Vagina (tissue), 2 donors: ENCODE measurements at places on chromosomes 2 and 18. TPM values are rescaled to one million over a fixed set of nuclear protein-coding genes. Genes with fewer than 3 reads are reported as not detected.

DNA sequence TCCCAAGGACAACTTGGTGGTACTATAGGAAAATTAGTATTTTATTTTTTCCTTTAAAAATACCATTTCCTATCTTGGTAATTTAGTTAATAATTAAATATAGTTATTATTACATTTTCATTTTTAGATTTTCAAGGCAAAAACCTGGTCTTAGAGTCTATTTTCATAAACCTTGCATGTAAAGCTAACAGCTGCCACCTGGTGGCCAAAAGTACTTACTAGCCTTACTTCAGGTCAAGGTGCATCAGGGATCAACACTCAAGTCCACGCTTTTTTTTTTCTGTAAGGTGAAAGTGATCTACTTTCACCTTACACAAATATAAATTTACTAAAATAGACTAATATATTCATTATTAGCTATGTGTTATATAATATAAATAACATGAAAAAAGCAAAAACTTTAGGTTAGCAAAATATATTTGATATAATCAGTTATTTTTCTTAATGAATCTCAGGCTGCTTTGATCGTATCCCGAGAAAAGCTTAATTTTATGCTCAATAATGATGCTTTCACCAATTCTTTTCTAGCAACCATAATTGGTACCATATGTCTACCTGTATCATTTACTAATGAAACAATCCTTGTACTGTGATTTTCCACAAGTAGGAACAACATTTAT is 62.5 kb downstream of the RELCH start:
- H3K4me1 ChIP-seq, result no peaks in the 10 kb centered on the region
- no peak overlapping the region for H3K27ac ChIP-seq
- no peak for DNase-seq
- H3K27me3 ChIP-seq, result no peaks in the 10 kb centered on the region

- H3K27ac ChIP-seq, result no peak overlapping the region
- DNase-seq, result no peak
- no peak overlapping the region for H3K4me3 ChIP-seq
- no peaks in the 10 kb centered on the region for H3K4me1 ChIP-seq
Measured at GRCh38 chr2:88925770-88926462, 234.4 kb downstream of the RPIA start.

DNA sequence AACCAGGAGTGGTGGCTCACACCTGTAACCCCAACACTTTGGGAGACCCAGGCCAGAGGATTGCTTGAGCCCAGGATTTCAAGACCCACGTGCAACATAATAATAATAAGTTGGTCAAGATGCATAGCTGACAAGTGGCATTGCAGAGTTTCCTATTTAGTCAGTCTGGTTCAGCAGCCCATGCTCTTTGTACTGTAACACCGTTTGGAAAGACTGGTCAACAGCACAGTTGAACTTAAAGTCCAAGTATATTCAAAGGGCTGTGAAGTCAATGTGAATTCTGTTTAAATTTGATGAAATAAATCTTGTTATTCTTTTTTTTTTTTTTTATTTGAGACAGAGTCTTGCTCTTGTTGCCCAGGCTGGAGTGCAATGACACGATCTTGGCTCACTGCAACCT is 1.5 kb upstream of the TRMT61B start:
- H3K27ac ChIP-seq, result no peak overlapping the region
- peaks cover 35% of the 10 kb centered on the region for H3K4me1 ChIP-seq
- no peaks in the 10 kb centered on the region for H3K27me3 ChIP-seq
- no peak overlapping the region for H3K4me3 ChIP-seq

DNA sequence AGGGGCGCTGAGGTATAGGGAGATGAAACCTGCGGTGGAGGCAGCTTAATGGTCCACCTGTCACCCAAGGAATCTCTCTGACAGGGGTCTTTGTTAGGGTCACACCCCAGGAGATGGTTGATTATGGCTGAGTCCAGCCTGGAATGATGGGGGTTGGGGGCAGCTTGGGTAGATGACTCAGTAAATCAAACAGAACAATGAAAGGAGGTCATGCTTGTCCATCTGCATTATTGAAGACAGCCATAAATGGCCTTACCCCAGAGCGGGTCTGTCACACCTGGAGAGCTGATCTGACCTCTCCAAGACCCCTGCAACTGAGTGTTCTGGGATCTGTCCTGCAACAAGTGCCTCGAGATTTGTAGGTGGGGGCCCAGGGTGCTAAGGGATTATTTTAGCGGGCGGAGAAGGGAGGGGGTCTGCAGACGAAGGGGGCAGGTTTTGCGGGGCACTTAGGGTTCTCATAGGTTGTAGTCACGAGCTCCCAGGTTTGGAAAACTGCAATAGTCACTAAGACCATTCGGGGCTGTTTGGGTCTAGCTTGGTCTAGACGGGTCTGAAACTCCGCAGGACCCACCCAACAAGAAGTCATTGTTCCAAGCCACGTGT is 771 bp upstream of the IGFBP2 start:
- no peaks in the 10 kb centered on the region for H3K27me3 ChIP-seq
- no peak overlapping the region for H3K27ac ChIP-seq
- H3K36me3 ChIP-seq, result no peaks in the 10 kb centered on the region
- peaks cover 30% of the 10 kb centered on the region for H3K4me1 ChIP-seq
- H3K4me3 ChIP-seq, result peak overlapping the region; percentile 58
- no peak for DNase-seq

Gene ABCB11
- not detected for total RNA-seq

DNA sequence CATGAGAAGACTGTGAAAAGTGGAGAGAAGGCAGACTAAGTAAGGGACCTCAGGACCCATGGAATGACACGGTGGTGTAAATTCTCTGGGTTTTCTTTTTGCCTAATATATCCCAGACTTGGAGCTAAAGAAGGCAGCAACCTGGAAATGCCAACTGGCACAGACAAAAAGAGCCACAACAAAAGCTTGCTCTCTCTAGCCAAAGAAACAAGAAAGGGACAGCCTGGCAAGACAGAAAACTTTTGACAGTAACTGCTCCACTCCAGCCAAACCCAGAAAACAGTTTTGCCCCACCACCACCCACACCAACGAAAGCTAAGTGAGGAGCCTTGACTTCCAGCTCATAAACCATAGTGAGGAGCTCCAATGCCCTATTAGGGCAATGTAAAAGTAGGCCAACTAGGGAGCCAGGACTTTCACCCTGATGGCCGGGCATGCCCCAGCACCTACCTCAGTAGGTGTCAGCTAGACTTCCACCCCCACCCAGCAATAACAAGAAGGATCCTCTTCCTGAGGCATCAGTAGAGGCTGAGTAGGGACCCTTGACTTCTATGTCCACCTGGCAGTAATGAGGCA is 35.5 kb downstream of the PELI1 start:
- no peak for DNase-seq
- H3K4me1 ChIP-seq, result peaks cover 55% of the 10 kb centered on the region
- no peak overlapping the region for H3K27ac ChIP-seq
- H3K4me3 ChIP-seq, result no peak overlapping the region

DNA sequence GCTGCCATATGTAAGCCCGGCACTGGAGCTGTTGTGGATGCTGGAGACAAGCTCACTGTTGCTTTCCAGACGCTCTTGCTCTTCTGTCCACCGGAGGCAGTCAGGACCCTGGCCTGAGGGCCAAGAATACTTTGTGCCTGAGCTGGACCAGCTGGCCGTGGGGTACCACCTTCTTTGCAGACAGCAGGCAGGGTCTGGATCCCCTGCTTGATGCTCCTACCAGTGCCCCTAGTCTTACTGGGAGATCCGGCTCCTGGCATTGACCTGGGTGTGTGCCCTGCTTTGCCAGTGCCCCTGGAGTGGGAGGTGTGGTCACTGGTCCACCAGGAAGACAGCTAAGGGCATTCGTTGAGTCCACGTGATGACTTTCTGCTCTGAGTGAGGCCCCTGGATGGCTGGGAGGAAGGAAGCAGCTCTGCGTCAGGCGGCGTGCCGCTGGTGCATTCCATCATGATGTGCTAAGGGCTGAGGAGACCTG is 59.3 kb downstream of the LRRFIP1 start:
- H3K4me1 ChIP-seq, result peaks cover 38% of the 10 kb centered on the region
- no peaks in the 10 kb centered on the region for H3K36me3 ChIP-seq
- H3K27me3 ChIP-seq, result no peaks in the 10 kb centered on the region
- no peak for DNase-seq
- H3K4me3 ChIP-seq, result no peak overlapping the region

DNA sequence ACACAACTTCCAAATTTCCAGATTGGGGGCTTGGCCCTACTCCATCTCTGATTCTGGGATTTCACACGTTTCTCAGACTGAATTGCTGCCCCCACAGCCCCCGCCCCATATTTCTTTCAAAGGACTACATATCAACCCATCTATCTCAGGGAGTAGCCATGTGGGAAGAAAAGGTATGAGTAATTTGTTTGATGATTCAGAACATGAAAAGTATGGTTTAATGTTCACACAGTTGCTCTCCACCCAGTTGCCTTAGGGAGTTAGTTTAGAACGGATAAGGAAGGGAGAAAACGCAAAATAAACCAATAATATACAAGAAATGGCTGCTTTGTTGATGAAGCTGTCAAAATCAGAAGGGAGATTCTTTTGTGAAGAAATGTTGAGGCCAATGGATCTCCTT is 145.1 kb downstream of the PIEZO2 start:
- no peaks in the 10 kb centered on the region for H3K36me3 ChIP-seq
- H3K27me3 ChIP-seq, result no peaks in the 10 kb centered on the region
- peak overlapping the region; percentile 32 for H3K27ac ChIP-seq
- H3K4me3 ChIP-seq, result no peak overlapping the region

DNA sequence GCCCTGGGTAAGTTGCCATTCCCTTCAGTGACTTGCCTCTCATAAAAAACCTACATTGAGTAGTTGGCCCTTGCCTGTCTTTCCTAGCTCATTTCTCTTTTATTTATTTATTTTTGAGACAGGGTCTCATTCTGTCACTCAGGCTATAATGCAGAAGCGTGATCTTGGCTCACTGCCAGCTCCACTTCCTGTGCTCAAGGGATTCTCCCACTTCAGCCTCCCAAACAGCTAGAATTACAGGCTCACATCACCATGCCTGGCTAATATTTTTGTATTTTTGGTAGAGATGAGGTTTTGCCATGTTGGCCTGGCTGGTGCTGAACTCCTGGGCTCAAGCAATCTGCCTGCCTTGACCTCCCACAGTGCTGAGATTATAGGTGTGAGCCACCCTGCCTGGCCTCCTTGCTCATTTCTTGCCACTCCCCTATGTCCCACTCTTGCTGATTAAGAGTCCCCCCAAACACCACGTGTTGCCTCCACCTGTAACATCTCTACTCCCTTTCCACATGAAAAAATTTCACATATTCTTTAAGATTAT is 12.6 kb downstream of the EVA1A start:
- H3K36me3 ChIP-seq, result no peaks in the 10 kb centered on the region
- no peak overlapping the region for H3K27ac ChIP-seq
- H3K4me3 ChIP-seq, result no peak overlapping the region
- no peaks in the 10 kb centered on the region for H3K4me1 ChIP-seq
- H3K27me3 ChIP-seq, result no peaks in the 10 kb centered on the region

DNA sequence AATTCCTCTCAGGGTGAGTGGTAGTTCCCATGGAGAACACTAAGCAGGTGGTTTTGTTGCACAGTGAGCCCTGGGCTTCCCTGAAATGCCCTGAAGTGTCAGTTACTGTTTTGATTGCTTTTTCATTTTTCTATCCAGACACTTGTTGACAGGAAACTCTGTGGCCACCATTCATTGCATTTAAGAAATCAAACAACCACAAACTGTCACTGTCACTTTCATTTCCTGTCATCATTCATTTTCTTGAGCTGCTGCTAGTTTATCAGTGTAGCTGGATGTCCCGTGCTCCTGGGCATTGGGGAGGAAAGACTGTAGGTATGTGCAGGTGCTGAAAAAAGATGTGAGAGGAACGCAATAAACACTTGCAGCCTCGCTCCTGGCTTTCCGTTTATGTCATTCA is 891.6 kb upstream of the ZEB2 start:
- no peaks in the 10 kb centered on the region for H3K36me3 ChIP-seq
- DNase-seq, result no peak
- H3K27ac ChIP-seq, result no peak overlapping the region
- H3K4me1 ChIP-seq, result no peaks in the 10 kb centered on the region

Gene GALR1
- total RNA-seq, result 0.98 TPM

Gene UGT1A3
- not detected for total RNA-seq

Gene HJURP
- 2.2 TPM for total RNA-seq

DNA sequence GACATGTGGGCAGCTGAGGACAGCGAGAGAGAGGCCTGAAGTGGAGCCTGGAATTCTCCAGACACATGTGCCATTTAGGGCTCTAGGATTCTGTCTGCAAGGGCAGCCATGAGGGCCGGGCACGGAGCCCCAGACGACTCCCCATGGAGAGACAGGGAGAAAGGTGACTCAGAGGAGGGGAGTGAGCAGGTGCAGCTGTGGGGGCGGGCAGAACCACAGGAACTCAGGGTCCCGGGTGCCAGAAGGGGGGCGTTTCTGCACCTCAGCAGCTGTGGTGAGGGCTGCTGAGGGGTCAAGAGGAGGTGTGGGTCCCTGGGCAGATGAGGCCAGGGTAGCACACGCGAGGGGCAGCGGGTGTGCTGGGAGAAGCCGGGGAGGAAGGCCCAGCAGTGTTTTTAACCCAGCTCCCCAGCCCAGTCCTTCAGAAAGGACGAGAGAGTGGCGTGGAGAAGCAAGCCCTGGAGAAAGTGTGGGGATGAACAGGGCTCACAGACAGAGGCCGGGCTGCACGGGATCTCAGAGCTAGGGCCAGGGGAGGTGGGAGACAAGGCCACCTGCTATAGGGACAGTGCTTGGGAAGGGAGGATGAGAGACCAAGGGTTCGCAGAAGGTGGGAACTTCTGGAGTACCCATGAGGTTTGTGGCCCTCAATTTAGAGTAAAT is 7.6 kb downstream of the GPR17 start:
- no peak overlapping the region for H3K27ac ChIP-seq
- no peaks in the 10 kb centered on the region for H3K27me3 ChIP-seq
- H3K4me3 ChIP-seq, result no peak overlapping the region
- H3K4me1 ChIP-seq, result peaks cover 35% of the 10 kb centered on the region
- peaks cover 4% of the 10 kb centered on the region for H3K36me3 ChIP-seq

Gene PIKFYVE
- 18.7 TPM for total RNA-seq

Gene PKDCC
- 146 TPM for total RNA-seq

GRCh38 chr2:97654309-97654708 is 8.4 kb downstream of the COX5B start:
- no peaks in the 10 kb centered on the region for H3K4me1 ChIP-seq
- H3K36me3 ChIP-seq, result peaks cover 38% of the 10 kb centered on the region
- no peaks in the 10 kb centered on the region for H3K27me3 ChIP-seq
- no peak overlapping the region for H3K4me3 ChIP-seq
- no peak overlapping the region for H3K27ac ChIP-seq

GRCh38 chr2:126858013-126858412 is 40.7 kb upstream of the TEX51 start:
- no peak overlapping the region for H3K4me3 ChIP-seq
- H3K36me3 ChIP-seq, result no peaks in the 10 kb centered on the region
- no peak overlapping the region for H3K27ac ChIP-seq
- DNase-seq, result no peak
- H3K27me3 ChIP-seq, result no peaks in the 10 kb centered on the region
